NCI-H2227 treated with DMSO at 0.1 percent for 48 hours (cell line): ENCODE measurements at places on chromosomes 4 and X.

GRCh38 chr4:155974476-155974749 is 20.7 kb upstream of the CTSO start:
- DNase-seq: no peak

DNA sequence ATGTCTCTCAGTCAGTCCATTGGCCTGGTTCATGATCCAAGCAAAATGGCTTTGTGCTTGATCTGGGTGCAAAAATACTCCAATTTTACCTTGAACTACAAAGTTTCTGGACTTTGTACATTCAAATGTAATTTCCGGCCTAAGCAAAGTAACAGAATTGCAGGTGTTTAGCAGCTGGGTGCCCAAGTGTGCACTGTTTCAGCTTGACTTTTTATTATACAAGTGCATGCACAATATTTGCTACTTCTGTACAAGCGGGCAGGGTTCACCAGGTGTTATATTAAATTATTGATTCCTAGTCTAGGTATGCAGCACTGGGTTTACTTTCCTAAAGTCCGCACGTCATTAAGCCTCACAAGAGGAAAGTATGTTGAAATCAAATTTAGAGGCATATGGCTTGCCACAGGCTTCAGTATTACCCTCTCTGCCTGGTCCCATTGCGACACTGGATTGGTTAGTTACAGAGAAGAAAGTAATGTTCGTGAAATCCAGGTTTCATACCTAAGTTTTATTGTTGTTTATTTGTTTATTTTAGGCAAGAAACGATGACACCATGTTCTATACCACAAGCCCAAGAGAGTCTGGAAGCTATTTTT is 376.9 kb upstream of the CTSO start:
- no peak for DNase-seq

GRCh38 chr4:187238646-187239045 is 515.0 kb upstream of the FAT1 start:
- no peak for DNase-seq

DNA sequence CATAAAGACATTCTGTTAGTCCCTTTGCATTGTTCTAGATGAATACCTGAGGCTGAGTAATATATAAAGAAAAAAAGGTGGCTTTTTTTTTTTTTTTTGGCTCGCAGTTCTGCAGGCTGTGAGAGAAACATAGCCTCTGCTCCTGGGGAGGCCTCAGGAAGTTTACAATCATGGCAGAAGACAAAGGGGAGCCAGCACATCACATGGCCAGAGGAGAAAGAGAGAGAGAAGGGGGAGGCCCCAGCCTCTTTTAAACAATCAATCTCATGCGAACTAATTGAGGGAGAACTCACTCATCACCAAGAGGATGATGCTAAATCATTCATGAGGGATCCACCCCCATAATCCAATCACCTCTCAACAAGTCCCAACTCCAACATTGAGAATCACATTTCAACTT is 364.0 kb upstream of the EPHA5 start:
- DNase-seq: no peak
